Stimulated activated CD8-positive, alpha-beta memory T cell treated with anti-CD3 and anti-CD28 coated beads, Interleukin-7, amount 100 ng/mL, for 24 hours (primary cell): ENCODE measurements at places on chromosomes 2 and 18.

DNA sequence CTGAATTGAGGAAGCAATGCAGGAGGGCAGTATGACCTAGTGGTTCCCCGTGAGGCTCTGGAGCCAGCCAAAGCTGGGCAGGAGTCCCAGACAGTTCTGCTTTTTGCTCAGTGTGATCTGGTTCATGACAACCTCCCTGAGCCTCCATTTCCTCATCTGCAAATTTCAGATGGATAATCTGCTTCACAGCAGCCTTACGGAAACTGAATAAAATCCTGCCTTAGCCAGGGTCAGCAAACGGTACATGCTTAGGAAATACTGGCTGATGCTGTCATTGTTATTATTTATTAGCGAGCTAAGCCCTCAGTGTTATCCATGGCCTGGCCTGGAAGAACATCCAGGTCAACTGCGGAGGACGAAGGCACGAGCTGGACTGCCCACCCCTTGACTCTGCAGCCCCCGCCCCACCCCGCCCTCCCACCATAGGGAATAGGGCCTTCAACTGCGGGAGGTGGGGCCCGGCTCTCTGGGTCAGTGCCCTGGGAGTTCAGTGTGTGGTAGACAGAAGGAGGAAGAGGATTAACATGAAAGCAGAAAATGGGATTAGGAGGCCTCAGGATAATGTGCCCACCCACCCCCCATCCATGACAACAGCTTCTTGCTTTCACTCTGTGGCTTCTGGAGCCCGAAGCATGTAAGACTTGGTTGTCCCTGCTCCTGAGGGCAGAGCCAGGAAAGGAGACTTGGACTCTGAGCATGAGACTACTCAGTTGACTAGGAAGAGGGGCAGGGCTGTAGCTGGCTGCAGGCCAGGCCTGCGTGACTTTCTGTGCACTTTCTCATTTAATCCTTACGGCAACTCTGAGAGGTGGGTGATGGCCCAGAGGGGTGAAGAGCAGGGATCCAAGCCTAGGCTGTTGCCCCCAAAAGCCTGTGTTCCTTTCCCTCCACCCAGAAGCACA, 13.1 kb downstream of the PKDCC start:
- no peak for DNase-seq

GRCh38 chr18:40938615-40939014, 1016.4 kb upstream of the PIK3C3 start:
- DNase-seq = no peak

- no peak for DNase-seq
Observed at GRCh38 chr2:108428286-108429009, 20.6 kb upstream of the GCC2 start.

- no peak for DNase-seq
Observed at GRCh38 chr2:214807653-214808052, 1.8 kb downstream of the BARD1 start.

DNA sequence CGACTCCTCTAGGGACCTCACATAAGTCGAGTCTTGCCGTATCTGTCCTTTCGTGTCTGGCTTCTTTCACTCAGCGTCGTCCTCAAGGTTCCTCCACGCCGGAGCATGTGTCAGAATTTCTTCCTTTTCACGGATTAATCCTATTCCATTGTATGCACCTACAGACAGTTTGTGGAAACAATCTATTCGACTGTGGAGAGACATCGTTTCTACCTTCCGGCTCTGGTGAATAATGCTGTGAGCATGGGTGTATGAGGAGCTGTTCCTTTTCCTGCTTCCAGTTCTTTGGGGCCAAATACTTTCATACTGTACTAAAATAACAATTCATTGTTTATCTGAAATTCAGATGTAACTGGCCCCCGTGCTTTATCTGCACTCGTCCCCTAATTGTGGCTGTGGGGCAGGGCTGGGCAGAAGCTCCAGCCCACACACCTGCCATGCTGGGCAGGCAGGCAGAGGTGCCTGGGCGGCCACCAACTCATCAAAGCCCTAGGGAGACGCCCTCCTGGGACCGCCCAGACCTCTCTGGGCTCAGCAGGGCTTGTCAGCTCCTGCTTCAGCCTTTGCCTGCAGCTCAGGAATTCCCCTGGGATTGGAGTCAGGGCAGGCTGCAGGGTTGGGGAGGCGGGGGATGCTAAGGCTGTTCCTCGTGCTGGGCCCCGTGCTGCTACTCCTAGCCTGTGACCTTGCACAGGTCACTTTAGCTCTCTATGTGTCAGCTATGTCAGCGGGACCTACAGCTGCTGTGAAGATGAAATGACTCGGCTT, 14.5 kb downstream of the GPC1 start:
- DNase-seq = no peak

DNA sequence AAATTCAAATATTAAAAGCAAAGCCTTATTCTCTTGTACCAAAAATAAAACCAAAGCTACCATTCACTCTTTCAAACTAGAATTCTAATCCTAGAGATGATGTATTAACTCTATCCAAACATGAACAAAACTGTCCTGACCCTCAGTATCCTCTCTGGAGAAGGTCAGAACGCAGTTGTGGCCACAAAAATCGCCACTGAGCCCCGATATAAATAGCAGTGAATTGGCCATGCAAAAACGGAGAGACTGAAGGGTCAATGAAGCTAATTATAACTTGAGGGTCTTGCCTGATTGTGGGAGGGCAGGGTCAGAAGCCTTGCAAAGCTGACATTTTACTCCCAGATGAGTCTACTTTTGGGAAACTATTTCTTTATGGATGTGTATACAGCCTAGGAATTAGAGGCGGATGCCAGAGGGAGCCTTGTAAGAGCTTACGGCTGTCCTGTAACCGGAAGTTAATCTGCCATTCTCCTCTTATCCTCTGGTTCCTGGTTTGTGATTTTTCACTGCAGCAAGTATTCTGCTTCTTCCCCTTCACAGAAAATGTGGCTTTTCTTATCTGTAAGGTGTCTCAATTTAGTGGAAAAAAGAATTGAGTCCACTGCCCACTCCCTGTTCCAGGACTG, 28.1 kb downstream of the CAVIN2 start:
- DNase-seq = no peak

GRCh38 chr2:96815326-96816126, 542 bp upstream of the CNNM3 start:
- no peak for DNase-seq

DNA sequence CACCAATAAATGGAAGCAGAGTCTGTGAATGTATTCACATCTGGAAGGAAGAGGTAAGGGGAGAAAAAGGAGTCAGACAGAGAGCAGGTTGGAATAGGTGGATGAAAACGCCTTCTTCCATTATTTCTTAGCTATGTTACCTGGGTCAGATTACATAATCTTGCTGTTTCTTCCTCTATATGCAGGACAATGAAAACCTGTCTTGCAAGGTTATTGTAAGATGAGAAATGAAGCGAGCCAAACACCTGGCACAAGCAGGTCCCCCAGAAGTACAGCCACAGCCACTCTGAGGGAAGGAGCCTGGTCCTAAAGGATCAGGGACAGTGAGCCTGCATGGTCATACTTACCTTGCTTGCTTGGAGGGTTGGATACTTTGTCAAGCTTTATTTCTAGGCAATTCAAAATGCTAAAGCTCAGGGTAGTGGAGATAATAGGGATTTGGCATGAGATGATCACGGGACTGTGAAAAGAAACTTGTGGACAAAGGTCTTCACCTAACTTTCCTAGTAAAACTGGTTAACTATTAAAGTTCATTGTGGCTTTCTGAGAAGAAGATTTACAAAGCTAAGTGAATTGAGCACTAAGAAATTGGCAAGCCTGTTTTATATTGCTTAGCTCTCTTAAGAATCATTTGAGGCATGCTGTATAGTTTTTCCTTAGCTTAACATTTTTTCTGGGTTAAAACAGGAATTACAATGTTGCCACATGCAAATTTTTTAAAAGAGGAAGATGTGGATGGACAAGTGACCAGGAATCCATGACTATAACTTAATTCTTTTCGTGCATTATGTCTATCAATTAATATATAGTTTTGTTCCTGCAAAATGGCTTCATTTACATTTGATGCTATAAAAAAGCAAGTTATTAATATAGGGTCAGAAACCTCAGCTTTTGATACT, 15.7 kb upstream of the PLA2R1 start:
- DNase-seq = no peak

DNA sequence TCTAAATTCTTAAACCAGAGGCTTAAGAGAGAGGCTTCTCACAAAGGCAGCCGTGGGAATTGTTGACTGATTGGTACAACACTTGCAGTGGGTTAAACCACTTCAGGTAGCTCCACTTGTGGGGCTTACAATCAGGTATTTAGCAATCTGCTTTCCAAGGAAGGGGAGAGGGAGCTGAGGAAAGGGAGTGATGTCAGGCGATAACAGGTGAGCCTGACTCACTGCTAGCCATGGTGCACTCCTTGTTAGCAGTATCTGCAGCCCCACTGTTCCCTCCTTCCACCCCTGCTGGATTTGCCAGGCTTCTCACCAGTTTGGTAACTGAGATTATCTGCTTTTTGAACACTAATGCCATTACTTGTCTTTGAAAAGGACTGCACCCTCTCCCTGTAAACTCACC, 1056.7 kb upstream of the FANCL start:
- no peak for DNase-seq

DNA sequence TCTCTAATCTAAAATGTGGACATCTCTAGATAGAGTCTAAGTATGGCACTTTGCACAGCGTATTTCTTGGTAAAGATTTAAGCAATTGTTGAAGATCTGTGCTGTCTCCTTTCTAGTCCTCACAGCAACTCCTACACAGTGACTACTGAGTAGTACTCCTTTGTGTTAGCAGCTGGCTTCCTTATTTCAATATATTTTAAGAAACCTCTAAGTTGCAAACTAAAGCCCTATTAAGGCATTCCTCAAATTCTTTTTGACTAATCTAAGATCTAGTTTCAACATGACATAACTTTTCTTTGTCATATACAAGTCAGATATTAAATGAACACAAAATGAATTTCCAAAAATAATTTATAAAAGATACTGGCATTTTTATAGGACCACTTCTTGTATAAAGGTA, 121.8 kb upstream of the DNAJC10 start:
- no peak for DNase-seq

DNA sequence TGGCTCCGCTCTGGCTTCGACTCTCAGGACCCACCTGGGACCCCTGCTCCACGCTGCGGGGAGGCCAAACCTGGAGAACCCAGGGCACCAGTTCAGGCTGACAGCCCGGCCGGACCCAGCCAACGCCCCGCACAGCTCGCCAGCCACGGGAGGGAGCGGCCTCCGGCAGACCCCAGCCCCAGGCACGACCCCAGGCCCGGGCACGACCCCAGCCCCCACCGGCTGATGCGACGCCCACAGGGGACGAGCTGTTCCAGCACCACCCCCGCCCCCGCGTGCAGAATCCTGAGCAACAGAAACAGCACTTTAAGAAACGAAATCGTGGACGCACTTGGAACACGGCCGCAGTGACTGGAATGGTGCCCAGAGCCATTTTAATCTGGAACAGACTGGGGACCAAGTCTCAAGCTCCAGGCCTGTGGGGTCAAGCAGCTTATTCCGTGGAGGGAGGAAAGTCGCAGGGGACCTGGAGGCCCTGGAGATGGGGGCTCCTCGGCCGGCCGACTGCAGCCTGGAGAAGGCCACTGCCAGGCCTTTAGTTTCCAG, 74.2 kb downstream of the MBP start:
- no peak for DNase-seq

GRCh38 chr2:169704160-169704708, 10.0 kb downstream of the PHOSPHO2 start:
- DNase-seq = no peak

GRCh38 chr18:23226391-23226790, 91.1 kb downstream of the CABLES1 start:
- no peak for DNase-seq

GRCh38 chr18:56175330-56176001, 462.9 kb downstream of the TXNL1 start:
- no peak for DNase-seq

- DNase-seq = no peak
Observed at GRCh38 chr2:36975306-36975705, 9.0 kb upstream of the STRN start.

DNA sequence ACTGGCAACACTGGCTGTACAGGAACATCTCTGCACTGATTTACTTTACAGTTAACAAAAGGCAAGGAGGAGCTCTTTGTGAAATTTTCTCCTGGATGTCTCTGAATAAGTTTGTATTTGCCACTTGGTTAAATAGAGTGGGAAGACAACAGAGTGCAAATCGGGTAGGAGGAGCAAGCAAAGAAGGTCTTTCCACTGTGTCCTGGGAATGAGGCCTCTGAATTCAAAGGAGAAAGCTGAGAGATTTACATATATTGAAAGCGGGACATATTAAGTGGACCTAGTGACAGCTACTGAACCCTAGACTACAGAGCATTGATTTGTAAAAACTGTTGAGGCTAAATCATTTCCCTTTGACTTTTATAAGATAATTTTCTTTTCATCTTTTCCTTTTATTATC, 117.4 kb upstream of the CHRNA1 start:
- DNase-seq = no peak

DNA sequence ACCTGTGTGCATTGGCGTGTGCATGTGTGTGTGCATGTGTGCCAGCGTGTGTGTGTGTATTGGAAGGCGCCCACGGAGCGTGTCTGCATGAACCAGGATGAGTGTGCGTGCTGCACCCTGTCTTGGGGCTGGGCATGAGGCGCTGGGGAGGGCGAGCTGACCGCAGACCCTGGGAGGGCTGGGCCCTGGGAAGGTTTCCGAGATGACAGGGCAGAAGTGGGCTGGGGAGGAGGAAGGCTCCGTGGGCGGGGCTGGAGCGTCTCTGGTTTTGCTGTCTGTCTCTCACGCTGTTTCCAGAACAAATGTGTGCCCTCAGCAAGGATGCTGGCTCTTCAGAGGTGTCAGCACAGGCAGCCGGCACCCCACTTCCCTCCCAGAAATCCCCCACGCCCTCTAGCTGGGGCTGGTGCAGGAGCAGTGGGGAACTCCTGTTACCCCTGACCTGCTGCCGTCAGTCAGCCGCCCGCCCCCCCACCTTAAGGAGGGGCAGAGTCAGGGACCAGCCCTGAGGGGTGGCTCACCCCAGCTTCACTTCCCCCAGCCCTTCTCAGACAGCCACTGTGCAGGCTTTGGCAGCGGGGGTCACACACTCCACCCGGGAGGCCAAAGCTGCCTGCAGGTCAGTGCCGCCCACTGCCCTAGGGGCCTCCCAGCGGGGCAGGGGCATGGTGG, at the start of gene GPR35:
Gene GPR35, plus strand, starts transcription at position 531 of the 672 bp plus-strand sequence. CDS start 4,473 bp downstream, outside the sequence.
- peak; percentile 42 for DNase-seq

DNA sequence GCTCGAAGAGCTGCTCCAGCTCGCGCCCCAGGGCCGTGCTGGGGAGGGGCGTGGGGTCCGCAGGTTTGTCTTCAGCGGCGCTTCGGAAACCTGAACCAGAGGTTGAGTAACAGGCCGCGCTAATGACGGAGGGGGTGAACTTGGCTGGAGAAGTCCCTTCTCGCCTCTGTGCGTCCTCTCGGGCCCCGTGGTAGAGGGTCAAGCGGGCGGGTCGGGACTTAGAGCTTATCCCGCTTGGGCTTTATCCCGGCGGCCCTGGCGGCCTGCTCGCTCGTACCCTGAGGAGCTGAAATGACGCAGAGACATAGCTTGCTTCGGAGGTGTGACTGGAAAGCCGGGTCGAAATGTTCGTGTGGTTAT, 479 bp downstream of the RNMT start:
- DNase-seq = peak; percentile 7

GRCh38 chr18:13183790-13184189, 34.8 kb upstream of the LDLRAD4 start:
- no peak for DNase-seq

DNA sequence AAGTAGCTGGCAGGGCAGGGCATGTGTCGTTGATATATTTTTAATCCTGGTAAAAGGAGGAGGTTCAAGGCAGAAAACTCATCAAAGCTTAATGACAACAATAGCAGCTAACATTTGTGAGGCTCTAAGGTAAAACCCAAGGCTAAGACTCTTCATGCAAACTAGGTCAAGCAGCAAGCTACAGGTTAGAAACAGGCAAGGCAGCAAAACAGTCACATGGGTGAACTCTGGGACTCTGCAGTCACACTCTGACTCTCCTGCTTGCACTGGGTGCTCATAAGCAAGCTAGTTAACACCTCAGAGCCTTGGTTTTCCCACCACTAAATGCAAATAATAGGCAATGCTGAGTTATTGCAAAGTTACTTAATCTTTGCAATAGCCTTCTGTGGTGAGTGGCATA, 7.9 kb downstream of the IL1RN start:
- no peak for DNase-seq
